ENCODE measurements at places on chromosomes 3 and 15.

DNA sequence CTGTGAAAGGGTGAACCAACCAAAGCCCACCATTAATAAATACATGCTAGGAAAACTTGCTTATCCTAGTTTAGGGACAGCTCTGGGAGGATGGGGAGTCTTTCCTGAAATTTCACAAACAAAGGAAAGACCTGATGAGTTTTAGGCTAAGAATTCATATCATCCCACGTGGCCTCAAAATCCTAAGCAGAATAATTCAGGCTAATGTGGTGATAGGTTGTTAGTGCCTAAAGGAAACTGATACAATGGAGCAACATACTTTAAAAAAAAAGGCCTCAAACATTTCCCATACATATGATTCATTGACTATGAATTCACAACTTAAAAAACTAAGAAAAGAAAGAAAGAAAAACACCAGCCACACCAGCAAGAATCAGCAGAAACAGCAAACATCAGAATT, 126.9 kb upstream of the CNTN4 start:
- no peak for DNase-seq

GRCh38 chr3:147921051-147921450, 511.9 kb downstream of the ZIC1 start:
- DNase-seq, result no peak

- DNase-seq, result no peak
These were observed 54.4 kb downstream of the CNTN4 start for GRCh38 chr3:2153053-2153452.

GRCh38 chr3:149339931-149340309, 6.5 kb upstream of the TM4SF18 start:
- peak; percentile 98 for DNase-seq
